ENCODE measurements at places on chromosomes 16 and 17. TPM values are rescaled to one million over a fixed set of nuclear protein-coding genes. Genes with fewer than 3 reads are reported as not detected.

Gene LDHD
- 6.7 TPM for total RNA-seq

Gene COL1A1
- total RNA-seq, result 42.7 TPM

Gene MATCAP1
- total RNA-seq, result 58.8 TPM

Gene CORO6
- total RNA-seq, result 5.1 TPM
